ENCODE measurements at places on chromosomes 6 and 20.

GRCh38 chr20:50301712-50302111 is 111.1 kb downstream of the CEBPB start:
- DNase-seq = no peak

GRCh38 chr6:158499601-158500000 is 60.3 kb upstream of the TMEM181 start:
- DNase-seq = no peak

GRCh38 chr6:36235309-36235708 is 34.6 kb upstream of the PNPLA1 start:
- DNase-seq = no peak

- DNase-seq = no peak
Measured at GRCh38 chr20:61937146-61937962, 128.3 kb downstream of the TAF4 start.

- DNase-seq = no peak
Measured at GRCh38 chr6:89518352-89519055, 85.6 kb downstream of the ANKRD6 start.

DNA sequence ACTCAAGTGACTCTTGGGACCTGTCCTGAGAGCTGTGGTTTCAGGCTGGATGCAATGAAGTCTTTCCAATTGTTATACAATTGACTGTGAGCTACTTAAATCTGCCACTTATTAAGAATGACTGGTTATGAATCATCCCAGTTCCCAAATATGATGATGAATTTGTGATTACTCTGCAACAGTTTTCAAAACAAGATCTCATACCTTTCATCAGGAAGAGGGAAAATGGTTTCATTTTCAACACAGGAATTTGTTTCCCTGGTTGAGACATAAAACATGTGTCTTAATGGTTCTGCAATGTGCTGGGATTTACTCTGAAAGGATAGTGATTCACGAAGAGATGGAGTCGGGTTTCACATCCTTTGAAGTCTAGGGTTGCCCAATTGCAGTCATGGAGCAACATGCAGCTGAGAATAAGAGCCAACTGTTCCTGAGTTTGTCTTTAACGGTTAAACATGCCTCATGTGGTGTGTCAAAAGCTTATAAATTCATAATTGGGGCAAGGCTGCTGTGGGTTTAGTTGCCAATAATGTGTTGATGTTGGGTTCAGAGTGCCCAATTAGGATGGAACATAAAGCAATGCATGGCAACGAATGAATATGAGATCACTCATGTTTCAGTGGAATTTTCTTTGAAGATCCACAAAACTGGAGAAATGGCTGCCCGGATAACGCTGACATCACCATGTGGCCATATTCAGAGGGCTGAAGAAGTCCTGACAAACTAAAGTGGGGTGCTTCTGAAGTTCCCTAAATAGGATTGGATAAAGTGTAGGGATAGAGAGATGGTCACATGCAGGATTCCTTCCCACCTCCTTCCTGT is 41.0 kb downstream of the CYP24A1 start:
- DNase-seq = peak; percentile 48

GRCh38 chr6:2179950-2180349 is 65.5 kb downstream of the GMDS start:
- DNase-seq = peak; percentile 27

- DNase-seq = no peak
Measured at GRCh38 chr6:157995458-157995857, 13.8 kb downstream of the SYNJ2 start.

DNA sequence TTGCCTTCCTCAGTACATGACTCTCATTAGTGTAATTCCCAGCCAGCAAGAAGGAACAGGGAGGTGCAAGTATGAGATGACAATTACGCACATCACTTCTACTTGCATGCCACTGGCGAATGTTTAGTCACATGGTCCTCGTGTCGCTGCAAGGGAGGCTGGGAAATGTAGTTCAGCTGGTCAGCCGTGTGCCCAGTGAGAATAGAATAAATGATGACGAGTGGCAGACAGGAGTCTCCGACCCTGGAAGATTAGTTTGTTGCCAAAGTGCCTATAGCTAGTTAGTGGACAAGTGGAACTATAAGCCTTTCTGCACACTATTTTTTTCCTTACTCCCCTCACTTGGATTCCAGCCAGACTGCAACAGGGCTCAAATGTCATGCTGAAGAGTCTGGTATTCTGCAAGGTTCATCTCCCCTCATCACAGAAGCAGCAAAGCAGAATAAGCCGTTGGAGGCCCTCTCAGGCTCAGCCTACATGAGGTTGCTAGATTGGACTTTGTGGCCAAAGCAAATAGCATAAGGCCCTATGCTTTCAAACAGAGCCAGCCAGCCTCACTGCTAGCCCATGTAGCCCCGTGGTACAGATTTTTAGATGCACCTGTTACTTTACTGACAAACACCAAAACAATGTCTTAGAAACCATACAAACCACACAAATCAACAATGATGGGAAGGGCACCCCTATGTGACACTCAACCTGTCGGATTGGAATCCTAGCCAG is 9.7 kb downstream of the LINC00237 start:
- peak; percentile 30 for DNase-seq

DNA sequence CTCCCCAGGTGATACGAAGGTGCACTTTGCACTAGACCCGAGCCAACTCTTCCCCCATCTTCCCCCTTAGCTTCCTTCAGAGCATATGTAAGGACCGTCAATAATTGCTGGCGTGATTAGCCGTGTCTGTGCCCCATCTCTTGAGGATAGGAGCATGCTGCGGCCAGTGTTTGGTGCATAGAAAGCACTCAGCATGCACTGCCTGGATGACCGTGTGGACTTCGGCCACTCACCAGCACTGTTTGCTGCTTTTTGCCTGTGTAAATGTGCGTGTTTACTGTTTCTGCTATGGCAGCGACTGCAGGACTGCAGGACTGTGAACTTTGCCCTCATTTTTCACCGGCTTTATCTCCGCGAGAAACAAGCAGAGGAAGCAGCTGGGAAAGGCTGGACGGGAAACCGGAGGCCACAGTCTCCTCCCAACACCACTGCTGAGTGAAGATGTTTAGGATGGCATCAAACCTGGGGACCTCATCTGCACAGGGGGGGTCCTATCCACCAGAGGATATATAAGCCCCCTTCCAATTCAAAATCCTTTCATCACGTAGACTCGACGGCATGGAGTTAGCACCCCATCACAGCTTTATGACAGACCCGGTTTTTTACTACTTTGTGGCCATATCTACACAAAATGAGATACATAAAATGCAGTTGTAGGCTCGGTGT is 150.6 kb upstream of the AFDN start:
- DNase-seq = no peak

DNA sequence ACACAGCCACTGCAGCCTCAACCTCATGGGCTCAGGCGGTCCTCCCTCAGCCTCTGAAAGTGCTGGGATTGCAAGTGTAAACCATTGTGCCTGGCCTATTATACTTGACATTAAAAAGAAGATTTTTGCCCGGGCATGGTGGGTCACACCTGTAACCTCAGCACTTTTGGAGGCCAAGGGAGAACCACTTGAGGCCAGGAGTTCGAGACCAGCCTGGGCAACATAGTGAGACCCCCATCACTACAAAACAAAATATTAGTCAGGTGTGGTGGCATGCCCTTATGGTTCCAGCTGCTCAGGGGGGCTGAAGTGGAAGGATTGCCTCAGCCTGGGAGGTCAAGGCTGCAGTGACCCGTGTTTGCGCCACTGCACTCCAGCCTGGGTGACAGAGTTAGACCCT is 42.4 kb downstream of the FAM217A start:
- no peak for DNase-seq

DNA sequence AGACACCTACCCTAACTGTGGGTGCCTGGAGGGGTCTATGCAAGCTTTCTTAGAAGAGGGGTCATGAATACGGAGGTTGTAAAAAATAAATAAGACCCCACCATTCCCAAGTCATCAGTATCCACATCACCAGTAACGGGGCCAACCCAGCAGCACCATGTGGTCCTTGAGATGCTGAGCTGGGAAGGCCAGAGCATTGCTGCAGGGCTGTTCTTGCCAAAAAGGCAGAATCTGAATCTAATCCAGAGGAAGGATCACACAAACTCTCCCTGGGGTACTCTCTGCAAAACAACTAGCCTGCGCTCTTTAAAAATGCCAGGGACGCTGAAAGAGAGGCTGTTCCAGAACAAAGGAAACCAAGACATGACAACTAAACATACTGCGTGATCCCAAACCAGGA is 43.2 kb downstream of the SSR1 start:
- DNase-seq = no peak

- DNase-seq = peak; percentile 48
Measured at GRCh38 chr20:35226884-35227681, 593 bp downstream of the MMP24 start.

All from NB4 (cell line).